WERI-Rb-1 (cell line): ENCODE measurements at places on chromosomes 4 and X.

DNA sequence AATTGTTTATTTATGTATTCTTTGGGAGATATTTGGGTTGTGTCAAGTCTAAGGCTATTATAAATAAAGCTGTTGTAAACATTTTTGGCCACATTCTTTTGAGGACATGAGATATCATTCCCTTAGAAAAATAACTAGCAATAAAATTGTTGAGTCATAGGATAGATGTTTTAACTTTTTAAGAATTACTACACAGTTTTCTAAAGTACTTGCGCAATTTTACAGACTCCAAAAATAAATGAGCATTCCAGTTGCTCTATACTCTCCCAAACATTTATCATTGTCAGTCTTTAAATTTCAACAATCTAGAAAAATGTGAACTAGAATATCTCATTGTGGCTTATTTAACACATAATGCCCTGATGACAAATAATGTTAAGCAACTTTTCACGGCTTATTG is 189.1 kb upstream of the ADGRL3 start:
- DNase-seq = no peak

DNA sequence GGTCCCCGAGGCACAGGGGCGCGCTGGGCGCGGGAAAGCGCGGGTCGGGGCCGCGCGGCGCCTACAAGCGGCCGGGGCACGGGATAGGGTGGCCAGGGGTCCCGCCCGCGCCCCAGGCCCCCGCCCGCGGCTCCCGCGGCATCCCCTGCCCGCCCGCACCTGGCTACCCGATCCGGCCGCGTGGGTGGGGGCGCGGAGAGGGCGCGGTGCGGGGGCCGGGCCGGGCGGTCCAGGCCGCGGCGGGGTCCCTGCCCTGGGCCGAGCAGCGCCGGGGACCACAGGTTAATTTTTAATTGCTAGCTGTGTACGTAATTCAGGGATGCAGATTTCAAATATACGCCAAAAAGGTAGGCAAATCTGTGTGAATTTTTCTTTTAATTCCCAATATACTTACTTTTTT is 44.3 kb upstream of the FAM47C start:
- no peak for DNase-seq

GRCh38 chrX:125492439-125492838 is 172.8 kb downstream of the TEX13C start:
- no peak for DNase-seq

DNA sequence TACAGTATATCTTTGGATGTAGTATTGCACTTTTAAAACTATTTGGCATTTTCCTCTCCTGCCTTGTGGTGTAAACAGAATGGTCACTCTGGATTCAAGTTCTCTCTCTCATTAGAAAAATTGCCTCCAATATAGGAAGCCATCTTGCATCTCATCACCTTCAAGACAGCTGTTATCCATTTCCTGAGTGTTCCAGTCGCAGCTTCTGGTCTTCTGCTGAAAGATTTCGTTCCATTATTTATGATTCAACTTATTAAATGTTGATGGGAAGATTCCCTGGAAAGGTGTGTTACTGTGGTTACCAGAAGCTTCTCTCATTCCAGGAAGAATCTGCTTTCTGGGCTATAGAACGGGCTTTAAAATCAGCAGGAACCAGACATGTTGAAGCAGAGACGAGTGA is 568.3 kb upstream of the SLIT2 start:
- no peak for DNase-seq

DNA sequence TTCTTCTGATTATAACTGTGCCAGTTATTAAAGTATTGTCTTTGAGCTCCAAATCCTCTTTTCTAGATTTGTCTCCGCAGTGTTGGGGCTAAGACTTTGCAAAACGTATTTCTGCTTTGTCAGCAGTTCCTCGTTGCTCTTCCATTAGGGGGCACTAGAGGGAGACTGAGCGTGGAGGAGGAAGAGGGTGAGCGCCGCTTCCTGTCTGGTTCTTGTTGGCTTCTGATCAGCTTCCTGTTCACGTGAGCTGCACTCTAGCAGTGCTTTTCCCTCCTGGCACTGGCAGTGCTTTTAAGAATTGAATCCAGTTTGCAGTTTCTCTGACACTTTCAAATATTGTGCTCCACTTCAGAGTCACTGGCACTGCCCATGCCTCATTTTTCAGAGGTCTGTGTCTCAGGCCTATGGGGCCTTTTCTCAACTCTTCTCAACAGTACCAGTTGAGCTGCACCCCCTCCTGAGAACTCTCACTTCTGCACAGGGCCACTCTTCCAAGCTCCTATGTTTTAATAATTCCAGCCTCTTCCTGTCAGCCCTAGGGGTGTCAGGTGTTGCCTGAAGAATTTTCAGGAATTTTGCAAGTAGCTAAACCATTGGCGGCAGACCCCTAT is 54.4 kb upstream of the LCORL start:
- DNase-seq = peak; percentile 63

- no peak for DNase-seq
These were observed 25.9 kb upstream of the RASSF6 start for GRCh38 chr4:73646117-73646516.

DNA sequence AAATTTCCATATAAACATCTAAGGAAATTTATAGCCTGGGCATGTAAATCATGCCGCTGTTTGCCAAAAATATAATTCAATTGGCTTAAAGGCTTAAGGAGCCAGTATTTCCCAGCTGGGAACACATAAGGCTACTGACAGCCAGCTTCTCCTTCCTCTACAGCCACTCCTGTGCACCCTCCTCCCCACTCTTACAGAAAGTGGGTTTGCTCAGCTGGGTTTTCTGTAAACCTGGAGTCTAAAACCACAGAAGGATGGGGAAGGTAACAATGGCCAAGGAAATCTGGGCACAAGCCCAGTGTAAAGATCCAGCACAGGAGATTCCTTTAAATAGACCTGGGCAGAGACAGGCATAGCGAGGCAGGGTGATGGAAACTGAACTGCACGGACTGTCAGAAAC is 18.5 kb downstream of the ACSL1 start:
- DNase-seq = peak; percentile 39

DNA sequence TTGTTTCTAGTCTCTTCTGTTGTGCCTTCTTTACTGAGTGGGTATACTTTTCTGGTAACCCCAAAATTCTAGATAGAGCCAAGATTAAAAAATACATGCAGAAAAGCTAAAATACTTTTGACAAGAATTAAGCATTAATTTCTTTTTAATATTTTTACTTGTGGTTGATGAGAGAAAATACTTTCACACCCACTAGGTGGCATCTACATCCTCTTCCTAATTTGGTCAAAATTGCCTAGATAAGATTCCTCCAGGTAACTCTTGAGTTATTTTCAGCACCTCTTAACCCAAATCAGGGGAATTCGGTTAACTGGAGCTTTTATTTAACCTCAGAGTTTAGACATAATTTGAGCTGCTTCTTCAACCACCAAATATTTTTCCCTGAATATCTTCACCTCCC is 28.4 kb upstream of the COX7B2 start:
- DNase-seq = no peak

GRCh38 chrX:129653971-129654651 is 645 bp downstream of the APLN start:
- DNase-seq = peak; percentile 32

GRCh38 chrX:72685018-72685417 is 29.1 kb downstream of the PHKA1 start:
- DNase-seq = no peak

GRCh38 chr4:159455675-159456237 is 352.9 kb downstream of the RAPGEF2 start:
- peak; percentile 59 for DNase-seq

DNA sequence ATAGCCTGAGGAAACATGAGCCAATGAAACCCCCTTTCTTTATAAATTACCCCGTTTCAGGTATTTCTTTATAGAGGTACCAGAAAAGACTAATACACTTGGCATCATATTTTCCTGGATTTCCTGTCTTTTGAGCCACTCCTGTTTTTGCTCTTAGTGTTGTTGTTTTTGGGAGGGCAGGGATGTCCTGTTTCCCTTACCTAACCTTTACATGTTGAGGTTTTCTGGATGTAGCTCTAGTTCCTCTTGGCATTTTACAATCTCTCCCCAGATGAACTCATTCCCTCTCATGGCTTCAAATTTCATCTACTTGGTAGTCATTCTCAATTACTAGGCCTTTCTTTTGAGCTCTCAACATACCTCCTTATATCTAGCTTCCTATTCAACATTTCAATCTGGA is 104.1 kb upstream of the MAB21L2 start:
- no peak for DNase-seq

- DNase-seq = no peak
These were observed 38.1 kb upstream of the ARSH start for GRCh38 chrX:2967998-2968909.

- no peak for DNase-seq
These were observed 13.1 kb downstream of the TAB3 start for GRCh38 chrX:30875957-30876356.

DNA sequence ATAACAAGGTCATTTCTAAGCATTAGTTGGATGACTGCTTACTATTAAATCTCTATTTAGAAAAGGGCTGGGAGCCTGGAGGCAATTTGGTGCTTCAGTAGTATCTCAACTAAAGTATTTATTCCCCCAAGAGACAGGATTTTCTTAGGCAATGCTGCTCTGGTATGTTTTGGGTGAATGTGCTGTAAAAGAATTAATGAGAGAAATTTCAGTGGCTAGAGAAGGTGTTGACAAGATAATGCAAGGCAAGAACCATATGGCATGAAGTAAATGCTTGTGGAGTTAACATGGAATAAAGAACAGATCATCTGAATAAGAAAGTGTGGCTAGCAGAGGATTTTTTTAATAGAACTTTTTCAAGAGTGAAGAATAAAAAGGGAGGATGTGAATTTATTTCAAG is 3.9 kb downstream of the CYP2U1 start:
- DNase-seq = no peak

DNA sequence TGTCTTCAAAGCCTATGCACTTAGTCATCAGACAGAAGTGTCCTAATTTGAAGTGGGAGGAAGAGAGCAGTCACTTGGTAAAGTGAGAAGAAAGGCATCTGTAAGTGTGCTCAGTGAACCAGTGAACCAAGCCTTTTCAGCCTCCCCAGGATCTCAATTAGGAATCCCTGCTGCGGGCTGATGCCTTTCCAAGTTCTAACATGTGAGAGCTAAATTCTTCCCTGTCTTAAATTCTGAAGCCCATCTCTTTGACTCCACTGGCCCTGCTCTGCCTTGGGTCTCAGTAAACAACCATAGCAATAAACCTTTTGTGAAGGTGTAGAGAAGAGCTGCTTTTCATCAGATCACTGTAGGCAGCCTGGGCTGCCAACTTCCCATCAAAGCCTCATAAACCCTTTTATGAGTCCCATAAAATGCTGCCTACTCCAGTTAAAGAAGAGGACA is 701.2 kb upstream of the LCORL start:
- no peak for DNase-seq

- DNase-seq = no peak
These were observed 39.7 kb upstream of the KLF3 start for GRCh38 chr4:38624311-38624710.

- no peak for DNase-seq
These were observed 96.7 kb downstream of the CORIN start for GRCh38 chr4:47741200-47741599.

DNA sequence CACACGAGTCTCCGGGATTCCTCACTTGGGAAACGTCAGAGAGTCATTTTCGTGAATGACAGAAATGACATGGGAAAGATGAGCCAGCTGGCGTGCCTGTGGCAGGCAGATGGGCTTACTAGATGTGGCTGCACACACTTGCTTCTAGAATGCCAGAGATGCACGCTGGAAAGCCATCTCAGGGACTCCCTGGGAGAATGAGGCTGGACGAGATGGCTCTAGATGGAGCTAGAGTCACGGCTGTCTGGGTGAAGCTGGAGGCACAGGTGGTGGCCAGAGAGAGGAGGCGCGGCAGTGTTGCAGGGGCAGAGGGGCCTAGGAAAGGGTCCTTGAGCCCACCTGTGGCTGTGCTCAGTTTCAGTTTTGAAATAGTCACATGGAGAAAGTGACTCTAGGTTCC is 26.0 kb downstream of the TKTL1 start:
- DNase-seq = peak; percentile 44

DNA sequence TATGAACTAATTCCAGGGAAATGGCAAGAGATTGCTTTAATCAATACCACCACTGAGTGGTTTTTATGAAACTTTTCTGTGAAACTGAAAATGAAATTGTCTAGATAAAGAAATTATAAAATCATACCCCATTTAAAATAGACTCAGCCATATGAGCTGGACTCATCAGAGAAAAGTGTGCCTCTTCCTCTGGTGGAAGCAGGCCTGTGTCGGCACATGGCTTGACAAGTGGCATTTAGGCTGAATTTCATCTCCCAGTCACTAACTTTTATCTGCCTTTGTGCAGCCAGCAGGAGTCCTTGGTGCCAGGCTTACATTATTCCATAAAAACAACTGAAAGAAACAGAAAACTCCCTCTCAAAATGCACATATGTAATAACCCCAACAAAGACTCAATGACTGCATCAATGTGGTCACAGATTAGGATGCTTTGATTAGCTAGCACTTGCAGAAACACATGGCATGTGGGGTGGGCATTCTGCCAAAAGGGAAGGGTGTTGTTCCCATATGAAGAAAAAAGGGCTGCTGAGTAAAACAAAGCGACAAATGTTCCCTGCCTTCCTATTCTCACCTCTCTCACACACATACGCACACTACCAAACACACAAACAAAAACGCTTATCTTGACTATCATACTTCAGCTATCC is 232.3 kb downstream of the PABPC4L start:
- no peak for DNase-seq

GRCh38 chr4:108433832-108434231 is 186.5 kb upstream of the RPL34 start:
- no peak for DNase-seq

- DNase-seq = no peak
These were observed 14.3 kb upstream of the UBA1 start for GRCh38 chrX:47179221-47179927.

DNA sequence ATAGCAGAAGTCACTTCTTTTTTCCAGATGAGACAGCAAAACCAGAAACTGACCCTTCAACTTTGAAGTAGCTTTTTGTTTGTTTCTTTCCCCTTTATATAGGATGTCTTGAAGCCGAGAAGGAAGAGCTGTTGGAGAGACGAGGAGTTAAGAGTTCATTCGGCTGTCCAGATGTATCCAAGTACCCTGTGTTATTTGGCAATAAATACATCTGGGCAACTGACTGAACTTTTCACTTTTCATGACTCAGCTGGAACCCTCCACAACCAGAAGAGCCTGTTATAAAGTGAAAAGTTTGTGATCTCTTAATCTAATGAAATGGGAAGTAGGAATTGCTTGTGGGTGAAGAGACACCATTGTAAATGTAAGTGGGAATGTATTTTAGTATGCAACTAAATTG is 131.2 kb downstream of the HTR2C start:
- no peak for DNase-seq

DNA sequence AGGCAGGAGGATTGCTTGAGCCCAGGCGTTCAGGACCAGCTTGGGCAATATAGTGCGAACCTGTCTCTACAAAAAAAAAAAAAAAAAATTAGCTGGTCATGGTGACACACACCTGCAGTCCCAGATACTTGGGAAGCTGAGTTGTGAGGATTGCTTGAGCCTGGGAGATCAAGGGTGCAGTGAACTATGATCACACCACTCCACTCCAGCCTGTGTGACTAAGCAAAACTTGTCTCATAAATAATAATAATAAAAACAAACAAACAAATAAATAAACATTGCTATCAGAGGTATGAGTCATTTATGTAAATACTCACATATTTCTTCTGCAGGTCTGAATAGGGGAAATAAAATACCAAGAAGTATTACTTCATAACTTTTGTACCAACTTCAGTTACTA is 1372.7 kb upstream of the AGA start:
- DNase-seq = no peak
